NCI-H1930 (cell line): ENCODE measurements at places on chromosomes 5 and 9.

DNA sequence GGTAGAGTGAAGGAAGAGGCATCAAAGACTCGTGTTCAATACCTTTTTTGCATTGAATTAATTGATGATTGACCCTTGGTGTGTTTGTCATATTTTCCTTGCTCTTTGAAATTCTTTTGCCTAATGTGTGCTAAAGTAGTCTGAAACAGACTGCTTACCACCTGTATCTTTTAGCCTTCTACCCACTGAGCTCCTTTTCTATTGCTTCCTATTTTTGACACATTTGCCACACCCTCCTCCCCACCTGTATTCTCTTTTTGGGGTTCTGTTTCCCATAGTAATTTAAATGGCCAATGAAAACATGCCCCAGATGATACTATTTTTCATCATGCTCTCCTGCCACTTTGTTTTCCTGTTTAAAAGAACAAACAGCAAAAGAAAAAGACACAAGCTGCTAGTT is 78.5 kb downstream of the ZCCHC7 start:
- no peak for DNase-seq

DNA sequence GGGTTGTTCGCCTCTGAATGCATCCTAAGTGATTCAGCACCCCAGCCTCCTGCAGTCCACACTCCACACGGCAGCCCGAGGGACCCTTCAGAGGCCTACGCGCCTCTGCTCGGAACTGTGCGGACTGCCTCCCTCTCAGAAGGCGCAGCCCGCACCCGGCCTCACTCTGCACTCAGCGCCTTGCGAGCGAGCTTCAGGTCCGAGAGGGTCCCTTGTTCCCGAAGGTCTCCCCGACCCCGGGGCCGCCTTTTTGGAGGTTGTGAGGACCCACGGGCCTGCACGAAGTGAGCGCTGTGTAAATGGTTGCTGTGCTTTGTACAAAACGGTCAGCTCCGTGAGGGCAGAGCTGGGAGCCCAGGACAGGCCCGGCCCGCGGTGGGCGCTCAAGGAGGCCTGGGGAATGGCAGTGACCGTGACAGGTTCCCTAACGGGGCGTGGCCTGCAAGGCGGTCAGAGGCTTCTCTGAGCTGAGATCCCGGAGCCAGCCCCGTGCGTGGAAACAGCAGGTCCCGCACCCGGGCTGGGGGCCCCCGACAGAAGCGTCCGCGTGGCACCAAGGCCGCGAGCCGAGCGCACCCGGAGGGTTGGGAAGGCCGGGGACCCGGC is 698 bp upstream of the CACNA1B start:
- DNase-seq: no peak

- DNase-seq: no peak
Observed at GRCh38 chr9:93709600-93710369, 133.4 kb downstream of the PHF2 start.

DNA sequence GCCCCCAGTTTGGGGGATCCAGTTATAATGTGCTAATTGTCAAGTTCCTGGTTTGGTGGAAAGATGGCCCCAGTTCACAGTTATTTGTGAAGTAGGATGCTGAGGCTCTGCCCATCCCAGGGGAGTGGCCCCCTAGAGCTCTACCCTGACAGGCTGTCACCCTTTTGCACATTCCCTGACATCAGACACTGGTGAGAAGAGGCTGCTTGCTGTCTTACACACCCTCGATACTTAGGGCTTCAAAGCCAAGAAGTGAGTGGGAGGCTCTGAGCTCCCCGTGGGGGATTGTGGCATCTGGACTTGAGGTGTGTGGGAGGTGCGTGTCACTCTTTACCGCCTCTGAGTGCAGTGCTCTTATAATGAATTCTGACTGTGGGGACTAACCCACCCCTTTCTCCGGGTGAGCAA is 168.5 kb downstream of the DOCK2 start:
- DNase-seq: no peak

DNA sequence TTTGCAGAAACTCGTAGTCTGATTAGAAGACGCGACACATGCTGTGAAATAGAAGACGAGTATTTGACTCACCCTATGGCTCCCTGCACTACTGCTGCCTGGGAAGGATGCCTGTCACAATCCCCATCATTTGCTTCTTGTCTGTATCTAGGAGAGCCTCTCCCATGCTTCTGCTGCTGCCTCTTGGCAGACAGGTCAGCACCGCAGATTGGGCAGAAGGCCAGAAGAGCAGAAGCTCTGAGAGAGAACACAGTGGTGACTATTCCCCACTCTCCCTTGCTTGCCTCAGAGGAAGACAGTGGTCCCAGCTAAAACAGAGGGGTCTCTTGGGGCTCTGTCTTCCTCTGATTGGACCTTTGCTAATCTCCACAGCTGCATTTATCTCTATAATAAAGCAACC is 84.0 kb upstream of the SMIM32 start:
- DNase-seq: no peak

DNA sequence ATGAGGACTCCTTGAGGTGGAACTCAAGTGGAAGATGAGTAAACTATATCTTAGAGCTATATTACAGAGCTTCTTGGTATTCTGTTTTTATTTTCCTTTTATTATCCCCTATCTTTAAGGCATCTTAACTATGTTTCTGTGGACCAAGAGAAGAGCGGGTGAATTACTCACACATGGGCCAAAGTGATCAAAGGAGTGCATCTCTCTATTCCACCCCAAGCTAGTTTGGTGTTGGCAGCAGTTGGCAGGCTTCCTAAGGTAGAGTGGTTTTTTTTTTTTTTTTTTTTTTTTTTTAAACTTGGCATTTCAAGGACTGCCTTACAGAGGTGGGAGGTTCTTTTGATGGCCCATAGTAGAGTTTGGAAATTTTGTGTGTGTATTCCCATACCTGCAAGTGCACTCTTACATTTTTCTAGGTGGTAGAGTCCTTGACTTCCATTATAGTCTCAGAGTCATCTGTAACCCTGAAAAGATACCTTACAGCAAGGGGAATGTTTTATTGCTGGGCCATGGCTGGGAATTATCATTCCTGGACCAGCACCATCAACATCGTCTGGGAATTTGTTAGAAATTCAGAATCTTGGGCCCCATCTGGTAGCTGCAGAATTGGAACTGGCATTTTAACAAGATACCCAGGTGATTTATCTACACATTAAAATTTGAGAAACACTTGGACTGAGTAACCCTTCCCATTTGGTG is 51.0 kb downstream of the ARHGAP26 start:
- DNase-seq: no peak

- DNase-seq: no peak
Observed at GRCh38 chr9:82940376-82940775, 122.6 kb downstream of the RASEF start.

- no peak for DNase-seq
Observed at GRCh38 chr5:57231607-57232006, 57.7 kb downstream of the GPBP1 start.

- DNase-seq: no peak
Observed at GRCh38 chr9:113646946-113647914, 183.7 kb downstream of the RGS3 start.
